ENCODE measurements at places on chromosomes 1 and 21. TPM values are rescaled to one million over a fixed set of nuclear protein-coding genes. Genes with fewer than 3 reads are reported as not detected.

CDC42BPA gene
- total RNA-seq = 66.0 TPM

COPA gene
- total RNA-seq = 263 TPM

SHCBP1L gene
- total RNA-seq = not detected

TLR5 gene
- not detected for total RNA-seq

KIF14 gene
- 2.9 TPM for total RNA-seq

SPRR2B gene
- not detected for total RNA-seq

CIART gene
- 4.7 TPM for total RNA-seq

ZC3H12A gene
- total RNA-seq = 1.3 TPM

CTH gene
- total RNA-seq = 7.3 TPM

GPR52 gene
- 1.1 TPM for total RNA-seq

ESPN gene
- 25.7 TPM for total RNA-seq

MFSD2A gene
- 5.6 TPM for total RNA-seq

ZMYND12 gene
- 0.49 TPM for total RNA-seq

NBPF6 gene
- not detected for total RNA-seq

PFKL gene
- total RNA-seq = 48.6 TPM

KCNJ9 gene
- 2.0 TPM for total RNA-seq

S100A16 gene
- total RNA-seq = 1.1 TPM

AK5 gene
- 0.91 TPM for total RNA-seq

PRAMEF12 gene
- total RNA-seq = 0.54 TPM

VTCN1 gene
- not detected for total RNA-seq

TMIGD3 gene
- total RNA-seq = not detected

RNU1-1 gene
- total RNA-seq = 3,598 TPM

SLC30A2 gene
- total RNA-seq = not detected

Measured in glutamatergic neuron (in vitro differentiated cells).